NCI-H1694 (cell line): ENCODE measurements at places on chromosomes 2 and 18.

DNA sequence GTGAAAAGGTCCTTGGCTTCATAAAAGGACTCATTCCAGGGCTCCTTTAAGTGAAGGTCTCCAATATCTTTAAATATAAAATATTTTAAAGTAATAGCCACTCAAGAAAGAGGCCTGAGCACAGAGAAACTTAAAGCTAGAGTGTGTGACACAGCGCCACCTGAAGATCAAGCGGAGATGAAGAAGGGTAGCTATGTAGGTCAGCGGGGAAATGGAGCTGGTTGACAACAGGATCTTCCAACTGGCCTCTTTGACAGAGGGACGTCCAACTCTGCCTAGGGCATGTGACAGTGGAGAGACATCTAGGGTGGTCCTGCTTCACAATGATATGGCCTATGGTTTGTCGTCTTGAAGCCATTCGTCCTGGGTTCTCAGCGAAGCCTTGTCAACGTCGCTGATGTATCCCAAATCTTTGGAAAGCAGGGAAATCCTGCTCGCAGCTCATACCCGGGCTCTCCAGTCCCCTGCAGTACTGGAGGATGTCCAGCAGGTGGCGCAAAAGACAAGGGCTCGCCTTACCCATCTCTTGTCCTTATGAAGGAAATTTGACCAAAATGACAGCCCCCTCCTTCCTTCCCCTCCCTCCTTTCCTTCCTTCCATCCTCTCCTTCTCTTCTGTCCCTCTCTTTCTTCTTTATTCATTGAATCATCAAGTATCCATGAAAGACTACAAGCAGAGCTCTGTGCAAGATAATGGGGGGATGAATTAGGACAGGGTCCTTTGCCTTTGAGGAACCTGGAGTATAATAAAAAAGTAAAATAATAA lies 59.6 kb downstream of the LONRF2 start:
- peak; percentile 76 for DNase-seq

GRCh38 chr2:207805566-207806226 lies 36.0 kb upstream of the FZD5 start:
- DNase-seq = no peak

GRCh38 chr2:9471206-9471605 lies 3.1 kb upstream of the IAH1 start:
- no peak for DNase-seq

- DNase-seq = no peak
Observed at GRCh38 chr18:35732162-35732561, 150.6 kb downstream of the GALNT1 start.

- DNase-seq = peak; percentile 46
Observed at GRCh38 chr2:150809103-150809502, 321.6 kb upstream of the RND3 start.

GRCh38 chr2:144518748-144519596 lies 947 bp downstream of the ZEB2 start:
- DNase-seq = no peak

DNA sequence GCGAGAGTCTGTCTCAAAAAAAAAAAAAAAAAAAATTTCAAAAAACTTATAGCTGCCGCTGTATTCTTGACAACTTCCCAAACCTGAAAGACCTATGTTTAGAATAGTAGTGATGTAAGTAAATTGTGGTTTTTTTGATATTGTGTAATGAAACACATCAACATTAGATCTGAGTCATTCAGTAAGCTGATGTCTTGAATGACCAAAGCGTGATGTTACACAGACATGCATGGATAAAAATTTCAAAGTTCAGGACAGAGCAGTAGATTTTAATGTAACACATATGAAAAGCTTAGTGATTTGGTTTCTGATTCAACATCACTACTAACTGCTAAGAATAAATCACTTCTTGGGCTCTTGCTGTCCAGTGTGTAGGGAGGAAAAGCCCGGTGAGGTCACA lies 69.3 kb upstream of the MEX3C start:
- DNase-seq = no peak

DNA sequence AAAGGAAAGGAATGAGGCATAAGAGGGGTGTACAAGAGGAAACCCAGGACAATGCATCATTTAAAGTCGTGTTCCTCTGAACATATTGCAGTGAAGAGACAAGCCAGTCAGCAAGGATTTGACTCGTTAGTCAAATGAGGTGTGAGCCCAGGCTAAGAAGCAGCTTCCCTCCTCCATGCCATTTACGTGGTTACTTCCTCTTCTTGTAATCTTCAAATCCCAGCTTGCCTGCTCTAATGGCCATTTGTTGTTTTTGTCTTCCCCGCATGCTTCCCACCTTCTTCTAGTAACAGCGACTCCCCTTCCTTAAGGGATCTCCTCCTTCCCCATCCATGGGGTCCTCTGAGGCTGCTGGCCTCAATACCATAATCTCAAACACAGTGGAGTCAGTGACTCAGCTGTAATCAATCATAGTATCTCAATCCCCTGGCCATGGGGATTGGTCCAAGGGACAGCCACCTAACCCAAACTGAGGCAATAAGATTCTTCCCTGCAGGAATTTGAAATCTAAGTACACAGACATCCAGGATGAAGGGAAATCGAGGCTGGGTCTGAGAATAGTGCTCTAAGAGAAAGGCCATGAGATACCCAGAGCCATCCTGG lies 37.6 kb downstream of the SLC14A1 start:
- DNase-seq = no peak

GRCh38 chr2:14982790-14983189 lies 350.3 kb downstream of the LRATD1 start:
- DNase-seq = no peak

DNA sequence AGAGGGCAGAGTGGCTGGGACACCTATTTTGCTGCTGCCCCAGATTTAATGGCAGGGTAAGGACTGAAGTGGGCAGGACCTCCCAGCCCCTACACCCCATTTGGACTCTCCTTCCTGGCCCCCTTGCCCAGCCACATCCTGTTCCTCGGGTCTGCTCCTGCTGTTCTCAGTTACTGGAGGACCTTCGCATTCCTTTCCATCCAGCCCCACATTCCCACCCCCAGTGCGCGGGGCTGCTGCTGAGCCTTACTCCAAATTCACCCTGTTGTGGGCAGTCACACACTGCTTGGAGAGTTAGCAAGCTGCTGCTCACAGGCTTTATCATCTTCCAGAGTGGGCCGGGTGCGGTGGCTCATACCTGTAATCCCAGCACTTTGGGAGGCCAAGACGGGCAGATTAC lies 75.2 kb upstream of the SLC14A2 start:
- DNase-seq = no peak

DNA sequence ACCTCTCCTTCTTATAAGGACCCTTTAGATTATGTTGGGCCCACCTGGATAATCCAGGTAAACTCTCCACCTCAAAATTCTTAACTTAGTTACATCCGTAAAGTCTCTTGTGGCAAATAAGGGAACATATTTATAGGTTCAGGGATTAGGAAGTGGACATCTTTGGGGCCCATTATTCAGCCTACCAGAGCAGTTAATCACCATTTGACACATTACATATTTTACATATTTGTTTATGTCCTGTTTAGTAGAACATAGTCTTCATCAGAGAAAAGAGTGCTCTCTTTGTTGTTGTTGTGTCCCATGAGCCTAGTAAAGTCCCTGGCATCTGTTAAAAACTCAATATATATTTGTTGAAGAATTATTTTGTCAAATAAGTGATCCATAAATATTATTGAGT lies 134.0 kb upstream of the SPATS2L start:
- DNase-seq = no peak

DNA sequence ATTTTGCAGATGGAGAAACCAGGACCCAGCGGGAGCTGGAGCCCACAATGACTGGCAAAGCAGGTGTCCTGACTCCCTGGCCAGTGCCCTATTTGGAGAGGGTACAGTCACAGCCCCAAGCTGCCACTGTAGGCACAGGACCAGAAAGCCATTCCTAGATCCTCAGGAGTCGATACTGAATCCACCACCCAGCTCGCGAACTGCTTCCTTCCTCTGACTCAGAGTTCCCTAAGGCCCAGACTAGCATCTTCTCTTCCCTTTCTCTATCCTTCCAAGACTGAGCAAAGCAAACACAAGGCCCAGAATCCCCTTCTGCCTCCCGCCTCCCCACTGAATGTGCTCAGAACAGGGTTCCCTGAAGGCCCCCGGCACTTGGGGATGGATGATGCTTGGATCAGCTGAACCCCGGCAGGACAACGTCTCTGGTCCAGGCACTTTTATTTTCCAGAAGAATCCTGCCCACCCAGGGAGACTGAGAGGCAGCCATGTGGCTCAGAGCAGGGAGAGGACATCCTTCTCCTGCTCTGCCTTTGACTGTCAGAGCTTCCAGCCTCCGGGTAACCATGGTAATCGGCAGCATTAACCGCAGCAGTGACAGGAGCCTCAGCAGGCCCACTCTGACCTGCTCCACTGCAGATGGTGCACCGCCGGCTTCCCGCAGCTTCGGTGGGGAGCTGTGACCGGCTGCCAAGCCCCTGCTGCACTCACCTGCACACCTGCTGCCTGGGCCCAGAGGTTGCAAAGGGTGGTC lies 34.8 kb upstream of the KLHL29 start:
- peak; percentile 28 for DNase-seq

DNA sequence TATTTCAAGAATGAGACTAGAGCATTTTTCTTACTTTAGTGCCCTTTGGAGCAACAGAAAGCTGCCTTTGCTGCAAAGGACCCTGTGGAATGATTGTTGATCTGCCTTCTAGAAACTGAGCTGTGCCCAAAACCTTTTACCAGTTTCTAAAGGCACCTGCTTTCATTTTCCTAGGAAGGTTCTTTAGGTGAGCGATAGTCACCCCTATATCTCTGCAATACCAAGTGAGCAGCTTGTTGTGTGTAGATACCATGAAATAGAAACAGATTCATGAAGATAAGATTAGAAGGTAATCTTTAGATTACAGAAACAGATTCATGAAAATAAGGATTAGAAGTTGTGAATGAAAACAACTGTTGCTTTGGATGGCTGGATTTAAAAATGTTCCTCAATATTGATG lies 202.3 kb downstream of the PLCL1 start:
- no peak for DNase-seq
